Uterus (tissue), 4 donors: ENCODE measurements at places on chromosomes 7 and 10.
A peak's percentile ranks its signal among the peaks of the same experiment; 100 is the strongest.

DNA sequence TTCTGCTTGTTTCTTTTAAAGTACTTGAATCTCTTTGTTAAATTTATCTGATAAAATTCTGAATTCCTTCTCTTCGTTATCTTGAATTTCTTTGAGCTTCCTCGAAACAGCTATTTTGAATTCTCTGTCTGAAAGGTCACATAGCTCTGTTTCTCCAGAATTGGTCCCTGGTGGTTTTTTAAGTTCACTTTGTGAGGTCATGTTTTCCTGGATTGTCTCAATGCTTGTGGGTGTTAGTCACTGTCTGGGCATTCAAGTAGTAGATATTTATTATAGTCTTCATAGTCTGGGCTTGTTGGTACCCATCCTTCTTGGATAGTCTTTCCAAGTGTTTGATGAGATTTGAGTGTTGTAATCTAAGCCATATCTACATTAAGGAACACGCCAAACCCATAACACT lies 1060.6 kb downstream of the LRMDA start:
- no peak for DNase-seq

DNA sequence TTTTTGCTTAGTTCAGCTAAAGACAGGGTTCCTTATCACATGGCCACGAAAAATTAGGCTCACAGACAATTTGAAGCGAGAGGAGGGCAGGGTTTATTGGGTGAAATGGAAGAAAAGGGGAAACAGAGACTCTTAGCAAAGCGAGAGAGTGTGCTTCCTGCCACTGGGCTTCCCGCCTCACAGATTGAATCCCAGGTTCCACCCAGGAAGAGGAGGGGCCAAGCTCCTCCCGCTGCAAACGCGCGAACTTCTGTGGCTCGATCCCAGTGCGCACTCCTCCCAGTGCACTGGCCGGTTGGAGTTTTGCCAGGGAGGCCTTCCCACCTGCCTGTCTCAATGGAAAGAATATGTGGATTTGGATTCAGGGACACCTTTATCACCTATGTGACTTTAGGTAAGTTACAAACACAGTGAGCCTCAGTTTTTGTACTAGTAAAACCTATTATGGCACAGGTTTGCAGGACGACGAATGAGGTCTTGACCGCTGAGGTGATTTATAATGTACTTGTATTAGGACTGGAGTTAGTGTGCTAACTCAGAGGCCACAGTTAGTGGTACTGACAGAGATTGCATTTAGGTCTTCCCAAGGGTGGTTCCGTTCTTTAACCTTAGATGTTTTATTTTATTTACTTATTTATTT lies 48.5 kb upstream of the SP8 start:
- no peak for DNase-seq

DNA sequence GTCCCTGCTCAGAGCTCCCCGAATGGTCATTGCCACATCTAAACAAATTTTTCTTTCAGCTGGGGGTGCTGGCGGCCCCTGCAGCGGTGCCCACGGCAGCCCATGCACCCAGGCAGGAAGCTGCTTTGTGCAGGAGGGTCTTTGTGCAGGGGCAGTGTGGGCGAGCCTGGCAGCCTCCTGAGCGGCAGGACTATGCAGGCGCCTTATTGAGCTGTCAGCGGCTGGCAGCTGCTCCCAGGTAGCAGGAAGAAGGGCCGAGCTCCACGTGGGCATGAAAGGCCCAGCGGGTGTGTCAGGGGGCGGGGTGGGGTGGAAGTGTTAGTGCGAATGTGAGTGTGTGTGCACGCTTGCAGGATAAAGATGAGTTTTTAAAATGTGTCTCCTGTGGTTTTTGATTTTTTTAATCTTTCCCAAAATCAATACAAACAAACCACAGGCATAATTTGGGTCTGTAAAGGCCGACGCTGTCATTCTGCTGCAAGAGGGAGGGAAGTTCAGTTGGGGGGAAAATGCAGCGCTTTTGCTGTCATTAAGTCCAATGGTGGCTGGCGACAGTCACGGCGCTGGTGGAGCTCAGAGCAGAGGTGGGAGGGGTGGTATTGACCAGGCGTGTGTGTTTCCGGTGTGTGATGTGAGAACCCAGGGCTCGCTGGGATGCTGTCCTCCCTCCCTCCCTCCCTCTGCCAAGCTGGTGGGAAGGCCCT lies 83.9 kb downstream of the LHPP start:
- no peak for DNase-seq

DNA sequence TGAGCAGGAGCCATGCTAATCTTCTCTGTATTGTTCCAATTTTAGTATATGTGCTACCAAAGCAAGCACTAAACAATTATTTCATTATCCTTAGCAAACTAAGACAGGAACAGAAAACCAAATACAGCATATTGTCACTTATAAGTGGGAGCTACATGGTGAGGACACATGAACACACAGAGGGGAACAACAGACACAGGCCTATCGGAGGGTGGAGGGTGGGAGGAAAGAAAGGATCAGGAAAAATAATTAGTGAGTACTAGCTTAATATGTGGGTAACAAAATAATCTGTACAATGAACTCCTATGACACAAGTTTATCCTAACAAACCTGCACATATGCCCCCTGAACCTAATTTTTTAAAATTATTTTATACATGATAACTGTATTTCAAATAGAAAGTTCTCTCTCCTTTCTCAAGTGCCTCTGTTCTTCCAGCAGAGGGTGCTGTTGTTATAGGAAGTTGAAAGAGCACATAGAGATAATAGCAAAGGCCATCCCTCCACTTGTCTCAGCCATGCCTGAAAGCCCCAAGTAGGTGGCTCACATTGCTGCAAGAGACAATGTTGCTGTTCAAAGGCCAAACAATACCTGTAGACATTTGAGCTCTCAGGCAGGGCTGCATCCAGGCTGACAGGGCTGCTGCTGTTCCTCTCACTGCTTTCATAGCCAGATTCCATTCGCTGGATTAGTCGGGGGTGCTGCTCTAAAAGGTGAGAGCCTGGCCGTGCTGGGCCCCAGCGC lies 33.4 kb upstream of the PPP3CB start:
- peak; percentile 29 for DNase-seq

DNA sequence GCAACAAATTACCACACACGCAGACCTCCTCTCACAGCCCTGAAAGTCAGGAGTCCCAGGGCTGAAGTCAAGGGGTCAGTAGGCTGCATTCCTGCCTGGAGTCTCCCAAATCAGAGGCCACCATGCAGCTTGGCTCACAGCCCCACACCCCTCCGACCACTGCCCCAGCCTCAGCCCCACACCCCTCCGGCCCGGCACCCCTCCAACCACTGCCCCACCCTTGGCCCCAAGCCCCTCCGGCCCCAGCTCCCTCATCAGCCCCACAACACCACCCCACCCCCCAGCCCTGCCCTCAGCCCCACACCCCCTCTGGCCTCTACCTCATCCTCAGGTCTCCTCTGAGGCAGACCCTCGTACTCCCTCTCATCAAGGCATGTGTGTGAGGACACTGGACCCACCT lies 85.7 kb downstream of the DIP2C start:
- no peak for DNase-seq

GRCh38 chr10:88913127-88913526 lies 33.1 kb downstream of the STAMBPL1 start:
- DNase-seq, result no peak

DNA sequence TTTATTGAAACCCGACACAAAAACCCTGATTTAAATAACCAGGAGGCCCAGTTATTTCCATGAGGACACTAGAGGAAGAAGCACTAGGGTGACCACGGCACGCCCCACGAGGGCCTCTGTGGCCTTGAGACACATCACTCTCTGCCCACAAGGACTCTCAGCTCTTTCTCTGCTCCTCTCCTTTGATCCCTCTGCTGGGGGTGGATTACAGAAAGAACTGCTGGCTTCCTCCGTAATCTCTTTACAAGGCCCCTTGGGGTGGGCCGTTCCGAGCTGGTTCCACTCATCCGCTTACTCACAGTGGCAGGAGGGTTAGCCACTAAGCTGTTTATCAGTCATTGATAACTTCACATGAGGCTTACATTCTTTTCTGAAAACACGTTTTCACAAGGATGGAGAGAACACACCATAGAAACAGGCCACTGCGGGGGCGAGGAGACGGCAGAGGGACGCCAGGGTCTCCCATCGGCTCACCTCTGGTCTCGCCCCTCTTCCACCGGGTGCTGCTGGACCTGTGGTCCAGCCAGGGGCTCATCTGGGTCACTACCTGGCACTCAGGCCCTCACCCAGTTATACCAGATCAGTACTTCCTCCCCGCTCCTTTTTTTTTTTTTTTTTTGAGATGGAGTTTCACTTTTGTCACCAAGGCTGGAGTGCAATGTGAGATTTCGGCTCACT lies 17.6 kb upstream of the PFKFB3 start:
- no peak for DNase-seq
